ENCODE measurements at places on chromosomes 16 and 17.

DNA sequence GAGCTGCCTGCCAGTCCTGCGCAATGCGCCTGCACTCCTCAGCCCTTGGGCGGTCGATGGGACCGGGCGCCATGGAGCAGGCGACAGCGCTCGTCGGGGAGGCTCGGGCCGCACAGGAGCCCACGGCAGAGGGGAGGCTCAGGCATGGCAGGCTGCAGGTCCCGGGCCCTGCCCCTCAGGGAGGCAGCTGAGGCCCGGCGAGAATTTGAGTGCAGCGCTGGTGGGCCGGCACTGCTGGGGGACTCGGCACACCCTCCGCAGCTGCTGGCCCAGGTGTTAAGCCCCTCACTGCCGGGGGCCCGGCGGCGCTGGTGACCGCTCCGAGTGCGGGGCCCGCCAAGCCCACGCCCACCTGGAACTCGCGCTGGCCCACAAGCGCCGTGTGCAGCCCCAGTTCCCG is 13.6 kb upstream of the FADS6 start:
- DNase-seq, result no peak

- no peak for DNase-seq
Observed at GRCh38 chr16:85947230-85948137, 48.5 kb downstream of the IRF8 start.

GRCh38 chr17:74485841-74486240 is 19.4 kb downstream of the CD300A start:
- DNase-seq, result no peak

GRCh38 chr17:72467841-72468653 is 347.2 kb downstream of the SOX9 start:
- peak; percentile 44 for DNase-seq

- peak; percentile 43 for DNase-seq
Observed at GRCh38 chr17:16906680-16907079, 65.2 kb downstream of the TNFRSF13B start.

- DNase-seq, result no peak
Observed at GRCh38 chr17:27222515-27222914, 71.4 kb upstream of the WSB1 start.
